Stimulated activated CD4-positive, alpha-beta T cell treated with anti-CD3 and anti-CD28 coated beads, Interleukin-4, amount 100 ng/mL, for 24 hours (primary cell): ENCODE measurements at places on chromosomes 5 and 9.

GRCh38 chr5:67467110-67467509 is 270.5 kb upstream of the CD180 start:
- no peak for DNase-seq

DNA sequence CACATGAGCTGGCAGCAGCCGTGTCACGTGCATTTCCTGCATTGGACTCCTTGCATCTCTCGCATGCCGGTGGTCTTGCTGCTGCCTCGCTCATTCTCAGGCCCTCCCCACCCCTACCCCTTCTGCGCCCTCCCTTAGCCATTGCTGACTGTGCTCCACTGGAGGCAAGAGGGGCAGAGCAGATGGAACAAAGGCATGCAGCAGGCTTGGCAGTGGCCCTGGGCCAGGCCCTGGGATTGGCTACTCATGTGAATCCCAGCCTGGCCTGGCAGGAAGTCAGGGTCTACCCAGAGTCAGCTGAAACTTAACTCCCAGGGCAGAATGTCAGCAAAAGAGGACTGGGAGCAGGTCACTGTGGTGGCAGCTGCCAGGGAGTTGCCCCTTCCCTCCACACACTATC is 62.3 kb downstream of the TSTD2 start:
- DNase-seq: no peak

DNA sequence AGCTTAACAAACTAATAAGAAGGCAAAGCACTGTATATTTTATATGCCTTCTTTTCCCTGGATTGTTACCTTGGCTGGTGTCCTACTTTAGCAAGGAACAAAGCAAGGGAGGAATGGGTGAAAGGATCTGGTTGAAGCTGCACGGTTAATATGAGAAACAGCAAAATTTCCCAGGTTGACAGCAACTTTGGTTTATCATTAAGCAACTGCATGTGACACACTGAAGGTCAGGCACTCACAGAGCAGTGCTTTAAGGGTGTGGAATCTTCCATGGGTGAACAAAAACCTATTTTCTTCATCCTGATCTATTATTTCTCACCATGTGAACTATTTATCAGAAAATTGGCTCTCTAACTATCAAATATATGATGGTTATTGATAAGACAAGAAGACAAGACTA is 109.0 kb upstream of the ATP10B start:
- no peak for DNase-seq

- no peak for DNase-seq
These were observed 16.3 kb upstream of the PLEKHG4B start for GRCh38 chr5:75331-76320.

- DNase-seq: no peak
These were observed 171.0 kb downstream of the ZNF462 start for GRCh38 chr9:107033966-107034365.

DNA sequence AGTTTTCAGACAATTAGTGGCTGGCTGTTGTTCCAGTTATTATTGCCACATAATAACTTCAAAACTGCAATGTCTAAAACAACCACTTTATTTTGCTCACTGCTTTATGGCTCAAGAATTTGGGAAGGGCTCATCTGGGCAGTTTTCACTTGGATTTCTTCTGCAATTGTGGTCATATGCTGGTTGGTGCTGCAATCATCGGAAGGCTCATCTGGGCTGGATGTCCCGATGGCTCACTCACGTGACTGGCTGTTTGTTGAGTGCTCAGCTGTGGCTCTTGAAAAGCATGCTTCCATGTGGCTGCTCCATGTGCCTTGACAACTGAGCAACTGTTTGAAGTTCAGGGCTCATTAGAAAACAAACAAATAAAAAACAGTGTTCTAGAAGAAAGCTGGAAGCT is 1032.5 kb downstream of the DTWD2 start:
- DNase-seq: no peak

- DNase-seq: no peak
These were observed 306.2 kb downstream of the SEMA5A start for GRCh38 chr5:9239626-9240025.

- DNase-seq: no peak
These were observed 2.5 kb upstream of the AQP7 start for GRCh38 chr9:33404788-33405362.

DNA sequence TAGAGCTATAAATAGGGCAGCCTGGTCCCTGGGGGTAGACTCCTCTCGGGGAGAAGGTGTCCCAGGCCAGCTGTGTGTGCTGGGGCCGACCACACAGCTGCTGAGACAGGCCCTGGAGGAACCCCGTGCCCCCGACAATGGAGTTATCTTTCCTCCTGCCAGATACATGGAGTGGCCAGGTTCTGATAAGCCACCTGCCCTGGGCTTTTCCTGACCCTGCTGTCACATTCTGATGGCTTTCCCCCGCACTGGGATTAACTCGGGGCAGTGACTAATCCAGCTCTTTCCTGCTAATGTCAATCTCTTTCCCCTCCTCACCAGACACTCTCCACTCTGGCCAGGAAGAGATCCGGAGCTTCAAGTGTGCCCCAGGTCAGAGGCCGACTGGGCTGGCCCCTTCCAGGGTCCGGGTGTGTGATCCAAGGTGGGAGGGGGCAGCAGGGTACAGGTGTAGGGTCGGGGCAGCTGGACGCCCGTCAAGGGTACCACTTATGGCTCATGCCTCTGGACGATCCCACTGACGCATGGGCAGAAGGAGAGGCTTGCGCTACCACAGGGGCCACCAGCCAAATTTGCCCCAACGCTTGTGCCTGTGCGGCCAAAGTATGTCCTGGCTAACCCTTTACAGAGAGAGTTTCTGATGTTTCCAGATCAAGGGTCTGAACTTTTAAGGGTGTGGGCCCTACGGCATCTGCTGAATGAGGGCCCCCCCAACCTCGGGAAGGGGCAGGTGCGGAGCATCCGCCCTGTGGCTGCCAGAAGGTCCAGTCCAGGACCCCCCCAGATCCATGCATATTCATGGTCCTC is 20.6 kb upstream of the COL5A1 start:
- no peak for DNase-seq

- DNase-seq: no peak
These were observed 2.1 kb downstream of the NADK2 start for GRCh38 chr5:36239370-36240293.

GRCh38 chr5:8060235-8060952 is 191.4 kb downstream of the MTRR start:
- DNase-seq: no peak

GRCh38 chr5:57446966-57447365 is 35.6 kb downstream of the ACTBL2 start:
- no peak for DNase-seq

- no peak for DNase-seq
These were observed 25.8 kb downstream of the FBXL7 start for GRCh38 chr5:15525703-15526275.

GRCh38 chr5:143446535-143447226 is 43.2 kb upstream of the NR3C1 start:
- no peak for DNase-seq

GRCh38 chr5:168939156-168939800 is 360.1 kb upstream of the PANK3 start:
- DNase-seq: no peak

DNA sequence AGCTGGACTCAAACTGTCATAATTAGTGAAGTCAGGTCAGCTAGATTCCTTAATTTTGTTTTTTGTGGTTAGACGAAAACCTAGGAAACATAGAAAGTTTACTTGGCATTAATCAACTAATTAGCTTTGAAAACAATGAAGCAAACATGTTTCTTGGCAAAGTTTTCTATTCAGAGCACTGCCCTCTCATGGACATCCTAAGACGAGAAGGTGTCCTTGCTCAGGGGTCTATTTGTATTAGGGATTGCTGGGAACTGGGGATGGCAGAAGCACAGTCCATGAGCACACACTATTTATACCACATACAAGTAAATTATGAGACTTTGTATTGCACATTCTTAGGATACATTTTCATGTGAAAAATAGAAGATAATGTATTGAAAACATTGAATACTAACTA is 49.7 kb downstream of the POC5 start:
- no peak for DNase-seq

DNA sequence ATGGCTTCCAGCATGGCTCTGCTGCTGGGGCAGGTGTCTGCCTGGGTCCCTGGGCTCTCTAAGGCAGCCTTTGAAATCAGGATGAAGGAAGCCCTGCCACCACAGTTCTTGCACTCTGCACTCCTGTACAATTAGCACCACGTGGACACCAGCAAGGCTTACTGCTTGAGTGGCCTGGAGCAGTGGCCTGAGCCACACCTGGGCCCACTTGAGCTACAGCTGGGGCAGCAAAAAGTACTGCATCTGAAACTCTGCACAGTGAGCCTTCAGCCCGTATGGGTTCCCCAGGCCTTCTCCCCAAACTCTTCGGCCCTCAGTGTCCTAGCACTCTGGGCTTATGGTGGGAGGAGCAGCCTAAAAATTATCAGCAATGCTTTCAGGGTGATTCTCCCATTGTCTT is 8.0 kb upstream of the INIP start:
- no peak for DNase-seq

GRCh38 chr9:128249908-128250838 is 25.6 kb downstream of the GOLGA2 start:
- DNase-seq: peak; percentile 98

DNA sequence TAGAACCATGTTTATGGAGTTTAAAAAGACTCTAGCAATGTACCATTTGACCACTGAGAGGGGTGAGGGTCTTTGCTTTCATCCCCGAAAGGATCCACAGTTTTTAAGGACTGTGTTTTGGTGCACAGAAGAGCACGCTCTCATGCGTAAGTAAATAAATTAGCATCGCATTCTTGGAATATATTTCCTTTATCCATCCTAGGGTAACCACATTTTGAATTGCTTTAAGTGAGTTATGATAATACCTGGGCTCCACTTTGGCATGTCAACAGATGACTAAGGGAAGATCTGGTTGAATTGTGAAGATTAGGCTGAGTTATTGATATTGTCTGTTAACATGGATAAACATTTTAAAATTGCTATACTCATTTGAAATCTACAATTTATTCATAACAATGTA is 89.4 kb upstream of the EDIL3 start:
- DNase-seq: no peak

- DNase-seq: no peak
These were observed 29.0 kb upstream of the PSAT1 start for GRCh38 chr9:78267889-78268288.

DNA sequence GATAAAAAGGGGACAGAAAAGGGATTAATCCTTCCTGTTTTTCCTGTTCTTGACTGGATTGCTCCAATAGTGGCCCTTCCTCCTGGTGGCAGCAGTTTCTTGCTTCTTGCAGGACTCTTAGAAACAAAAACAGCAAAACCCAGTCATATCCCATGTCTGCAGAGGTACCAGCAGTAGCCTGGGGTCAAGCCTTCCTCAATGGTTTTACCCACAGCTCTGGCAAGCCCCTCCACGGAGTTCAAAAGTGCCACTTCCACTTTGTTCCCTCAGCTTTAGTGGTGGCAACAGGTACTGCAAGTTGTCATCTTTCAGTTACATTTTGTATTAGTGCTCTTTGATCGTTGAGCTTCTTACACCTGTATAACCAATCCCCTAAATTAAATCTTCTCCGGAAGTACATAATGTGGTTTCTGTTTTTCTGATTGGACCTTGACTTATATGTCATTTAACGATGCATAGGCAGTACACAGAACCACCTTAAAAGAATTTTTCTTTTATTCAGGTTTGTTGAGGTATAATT is 8.7 kb upstream of the RANBP6 start:
- DNase-seq: peak; percentile 12

GRCh38 chr5:89292487-89292886 is 409.5 kb upstream of the MEF2C start:
- no peak for DNase-seq

DNA sequence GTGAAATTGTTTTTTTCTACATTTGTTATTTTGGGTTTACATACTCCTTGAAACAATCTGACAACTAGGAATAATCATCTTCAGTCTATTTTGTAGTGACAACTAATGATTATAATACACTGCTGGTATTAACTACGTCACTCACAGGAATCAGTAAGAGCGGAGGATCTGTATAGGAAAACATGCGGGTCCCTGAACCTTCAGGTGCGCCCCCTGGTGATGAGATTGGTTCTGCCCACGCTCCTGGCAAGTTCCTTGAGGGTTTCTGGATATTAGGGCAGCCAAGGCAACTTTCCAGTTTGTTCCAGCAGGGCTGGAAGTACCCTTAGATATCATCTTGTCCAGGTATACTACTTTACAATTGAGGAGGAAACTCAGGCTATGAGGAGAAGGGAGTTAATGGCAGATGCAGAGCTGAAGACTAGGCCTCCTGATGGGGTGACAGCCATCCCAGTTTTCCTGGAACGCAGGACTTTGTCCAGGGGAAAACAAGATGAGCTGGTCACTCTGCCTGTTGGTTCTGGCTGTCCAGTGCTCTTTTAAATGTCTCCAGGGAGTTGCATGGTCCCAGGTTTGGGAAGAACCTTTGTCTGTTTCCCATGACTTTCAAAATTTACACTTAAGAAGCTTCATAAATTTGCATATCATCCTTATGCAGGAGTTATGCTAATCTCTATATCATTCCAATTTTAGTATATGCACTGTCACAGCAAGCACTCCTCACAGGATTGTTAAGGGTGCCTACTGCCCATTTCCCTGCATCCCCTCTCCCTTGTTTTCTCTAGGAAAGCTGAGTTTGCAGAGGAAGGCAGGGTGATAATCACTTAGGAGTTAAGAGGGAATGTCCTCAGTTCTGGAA is 14.9 kb upstream of the WNT8A start:
- DNase-seq: peak; percentile 78

- no peak for DNase-seq
These were observed 603.0 kb downstream of the NR2F1-AS1 start for GRCh38 chr5:92977846-92978540.

DNA sequence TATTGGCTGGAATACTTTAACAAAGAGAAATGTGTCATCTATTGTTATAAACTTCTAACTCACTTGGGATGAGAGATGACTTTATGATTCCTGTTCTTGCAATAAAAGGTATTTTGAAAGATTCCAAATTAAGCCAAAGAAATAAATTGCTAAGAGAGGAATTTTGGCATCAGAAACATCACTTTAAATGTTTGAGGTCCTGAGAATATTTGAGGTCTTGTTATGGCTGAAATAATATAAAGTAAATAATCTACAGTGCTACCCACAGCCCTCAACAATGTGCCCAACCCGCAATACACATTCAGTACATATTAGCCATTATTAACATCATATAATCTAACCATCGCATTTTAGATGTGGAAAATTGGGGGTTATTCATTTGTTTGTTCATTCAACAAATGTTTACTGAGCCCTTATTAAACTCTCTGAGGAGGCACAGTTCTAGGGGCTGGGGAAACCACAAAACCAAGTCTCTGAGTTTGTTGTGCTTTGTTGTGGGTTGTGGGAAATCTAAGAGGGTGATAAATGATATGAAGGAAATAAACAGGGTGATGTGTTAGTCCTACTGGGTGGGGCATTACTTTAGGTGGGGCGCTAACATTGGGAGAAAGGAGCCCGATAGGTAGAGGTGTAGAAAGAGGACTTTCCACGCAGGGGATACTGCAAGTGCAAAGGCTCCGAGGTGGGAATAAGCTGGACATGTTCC is 135.2 kb upstream of the CLINT1 start:
- DNase-seq: no peak

GRCh38 chr5:138597661-138598400 is 22.6 kb upstream of the HSPA9 start:
- no peak for DNase-seq

- DNase-seq: no peak
These were observed 348.5 kb downstream of the BNC2 start for GRCh38 chr9:16521868-16522411.
